Fibroblast of skin of back (primary cell): ENCODE measurements at places on chromosomes 12 and 14.

- peak; percentile 62 for DNase-seq
Measured at GRCh38 chr14:59483363-59483762, 845 bp downstream of the L3HYPDH start.

- DNase-seq: peak; percentile 9
Measured at GRCh38 chr12:126219654-126220279, 1154.5 kb downstream of the AACS start.

DNA sequence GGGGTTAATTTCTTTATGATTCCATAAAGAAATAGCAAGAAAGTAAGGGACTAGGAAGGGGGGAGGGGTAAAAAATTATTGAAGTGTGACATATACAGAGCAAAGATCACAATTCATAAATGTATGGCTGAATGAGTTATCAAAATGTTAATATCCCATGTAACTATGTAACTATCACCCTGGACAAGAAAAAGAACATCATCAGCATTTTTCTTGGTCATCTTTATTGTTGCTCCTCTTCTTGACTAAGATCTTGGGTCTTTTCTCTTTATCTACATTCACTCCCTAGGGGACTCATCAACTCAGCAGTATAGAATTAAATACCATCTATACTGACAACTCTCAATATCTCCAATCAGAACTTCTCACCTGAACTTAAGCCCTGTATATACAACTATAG is 57.5 kb downstream of the CAND1 start:
- DNase-seq: no peak

GRCh38 chr12:52063981-52064649 is 5.7 kb upstream of the ATG101 start:
- DNase-seq: peak; percentile 69

DNA sequence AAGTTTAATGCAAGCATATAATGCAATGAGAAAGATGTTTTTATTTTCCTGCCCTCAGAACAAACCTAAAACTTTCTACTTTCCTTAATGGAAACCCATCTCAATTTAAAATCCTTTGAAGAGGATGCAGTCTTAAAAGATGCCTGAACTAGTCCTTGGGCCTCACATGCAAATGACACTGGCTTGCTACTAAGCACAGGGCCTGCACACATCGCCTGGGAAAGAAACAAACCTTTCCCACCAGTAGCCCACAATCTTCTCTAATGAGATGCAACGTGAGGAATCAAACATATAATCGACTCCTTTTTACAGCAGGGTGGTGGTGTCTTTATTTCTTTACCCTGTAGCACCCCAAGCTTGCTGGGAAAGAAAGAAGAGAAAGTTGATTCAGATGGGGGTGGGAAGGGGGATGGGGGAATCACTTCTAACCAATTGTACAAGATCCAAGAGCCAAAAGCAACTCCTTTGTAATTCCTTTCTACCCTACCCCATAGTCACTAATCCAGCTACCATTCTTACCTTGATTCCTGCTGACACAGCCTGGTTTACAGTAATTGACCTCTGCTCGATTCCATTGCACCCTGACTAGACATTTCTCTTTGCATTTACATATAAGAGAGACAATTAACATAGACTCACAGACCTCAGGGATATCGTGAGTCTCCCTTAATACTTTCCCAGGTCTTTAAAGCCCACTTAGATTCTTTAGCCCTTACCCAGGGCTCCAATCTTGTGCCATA is 69.5 kb upstream of the FERMT2 start:
- DNase-seq: no peak

GRCh38 chr12:31600750-31601149 is 9.8 kb upstream of the DENND5B start:
- no peak for DNase-seq

GRCh38 chr12:14942196-14942931 is 4.0 kb upstream of the ERP27 start:
- no peak for DNase-seq

- no peak for DNase-seq
Measured at GRCh38 chr12:846421-846820, 94.0 kb downstream of the WNK1 start.

GRCh38 chr12:112810235-112810917 is 18.8 kb downstream of the RPH3A start:
- no peak for DNase-seq

DNA sequence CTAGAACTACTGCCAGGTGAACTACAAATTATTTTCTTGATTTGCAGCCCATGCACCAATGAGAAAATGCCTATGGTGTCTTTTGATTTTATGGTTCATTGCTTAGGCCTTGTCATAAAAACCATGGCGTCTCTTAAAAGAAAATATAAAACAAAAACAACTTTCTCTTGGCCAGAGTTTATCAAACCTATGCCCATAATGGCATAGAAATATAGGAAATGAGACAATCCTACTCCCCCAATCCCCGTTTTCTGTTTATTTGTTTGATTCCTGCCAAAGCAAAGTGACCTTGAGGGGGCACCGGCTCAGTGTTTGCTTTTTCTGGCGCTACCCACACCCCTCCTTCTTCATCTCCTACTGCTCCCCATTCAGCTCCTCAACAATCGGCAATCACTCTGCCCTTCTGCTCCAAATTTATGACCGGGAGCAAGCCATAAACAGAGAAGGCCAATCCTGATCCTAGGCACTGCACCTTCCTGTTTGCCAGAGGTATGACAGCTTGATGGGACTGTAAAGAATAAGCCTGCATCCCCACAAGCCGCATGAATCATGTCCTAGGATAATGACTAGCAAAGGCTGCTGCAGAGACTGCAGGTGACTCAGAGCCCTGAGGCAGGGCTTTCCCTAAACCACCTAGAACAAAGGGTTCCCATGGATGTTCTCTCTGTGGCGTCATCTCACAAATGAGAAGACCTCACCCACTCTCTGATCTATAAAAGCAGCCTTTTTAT is 874.9 kb downstream of the NRXN3 start:
- peak; percentile 72 for DNase-seq

- no peak for DNase-seq
Measured at GRCh38 chr12:109377139-109377685, 29.5 kb downstream of the MYO1H start.

GRCh38 chr14:75165586-75166391 is 10.6 kb downstream of the TMED10 start:
- no peak for DNase-seq

- DNase-seq: peak; percentile 34
Measured at GRCh38 chr12:108447168-108447832, 67.8 kb upstream of the FICD start.

DNA sequence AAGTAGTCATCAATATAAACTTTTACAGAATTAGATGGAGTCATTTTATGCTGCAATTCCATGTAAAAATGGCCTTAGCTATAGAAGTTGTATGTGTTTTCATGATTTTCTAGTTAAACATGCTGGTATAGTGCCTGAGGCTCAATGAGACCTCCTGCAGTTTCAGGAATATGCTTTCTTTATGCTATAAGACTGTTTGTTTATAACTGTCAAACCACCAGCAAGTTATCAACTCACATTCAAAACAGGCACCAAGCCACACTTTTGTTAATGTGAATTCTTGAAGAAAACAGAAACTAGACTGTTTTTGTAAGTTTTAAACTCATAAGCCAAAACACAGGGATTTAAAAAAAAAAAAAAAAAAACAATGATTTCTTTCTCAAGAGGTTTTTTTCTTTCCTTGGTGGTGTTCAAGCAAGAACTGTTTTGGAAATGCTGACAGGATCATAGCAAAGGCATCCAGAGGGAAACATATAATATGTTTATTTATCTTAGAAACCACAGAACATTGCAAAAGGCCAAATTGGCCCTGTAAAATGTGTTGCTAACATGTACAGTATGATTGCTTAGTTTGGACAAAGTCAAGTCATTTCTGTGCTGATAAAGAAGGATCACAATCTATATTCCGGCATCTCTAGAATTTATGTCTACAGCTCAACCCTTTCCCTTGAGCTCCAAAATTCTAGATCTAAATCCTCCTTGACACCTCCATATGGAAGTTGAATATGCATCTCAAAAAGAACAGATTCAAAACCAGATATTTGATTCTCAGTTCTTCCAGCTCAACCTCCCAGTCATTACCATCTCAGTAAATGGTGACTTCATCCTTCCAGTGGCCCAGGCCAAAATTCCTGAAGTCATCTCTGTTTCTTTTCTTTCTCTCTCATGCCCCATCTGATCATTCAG is 29.0 kb upstream of the LUM start:
- DNase-seq: peak; percentile 89

GRCh38 chr12:111748867-111749266 is 17.9 kb upstream of the ALDH2 start:
- DNase-seq: no peak

DNA sequence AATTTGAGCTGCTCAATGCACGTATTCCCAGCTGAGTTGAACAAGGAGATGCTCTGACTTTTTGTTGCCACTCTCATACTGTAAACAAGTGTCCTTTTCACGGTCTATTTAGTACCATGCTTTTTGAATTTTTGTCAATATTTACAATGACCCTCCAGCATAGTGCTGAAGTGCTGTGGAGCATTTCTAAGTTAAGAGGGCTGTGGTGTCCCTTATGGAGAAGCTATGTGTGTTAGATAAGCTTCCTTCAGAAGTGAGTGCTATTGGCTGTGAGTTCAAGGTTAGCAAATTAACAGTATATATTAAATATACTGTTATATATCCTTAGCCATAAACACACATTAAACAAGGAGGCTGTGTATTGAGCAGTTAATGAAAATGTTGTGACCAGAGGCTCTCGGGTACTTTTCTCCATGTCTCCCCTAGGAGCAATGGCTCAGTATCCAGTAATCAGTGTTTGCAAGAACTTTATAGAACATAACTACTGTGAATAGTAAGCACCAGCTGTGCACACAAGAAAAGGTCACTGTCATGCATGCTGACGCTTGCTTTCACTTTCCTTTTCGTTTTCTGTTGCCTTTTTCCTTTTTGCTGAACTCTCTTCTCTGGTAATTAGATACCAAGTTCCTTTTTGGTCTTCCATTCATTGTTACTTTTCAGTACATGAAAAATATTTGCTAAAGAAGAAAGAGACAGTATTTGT is 187.2 kb upstream of the NEDD1 start:
- DNase-seq: peak; percentile 15
